ENCODE measurements at places on chromosomes 6 and 20.

DNA sequence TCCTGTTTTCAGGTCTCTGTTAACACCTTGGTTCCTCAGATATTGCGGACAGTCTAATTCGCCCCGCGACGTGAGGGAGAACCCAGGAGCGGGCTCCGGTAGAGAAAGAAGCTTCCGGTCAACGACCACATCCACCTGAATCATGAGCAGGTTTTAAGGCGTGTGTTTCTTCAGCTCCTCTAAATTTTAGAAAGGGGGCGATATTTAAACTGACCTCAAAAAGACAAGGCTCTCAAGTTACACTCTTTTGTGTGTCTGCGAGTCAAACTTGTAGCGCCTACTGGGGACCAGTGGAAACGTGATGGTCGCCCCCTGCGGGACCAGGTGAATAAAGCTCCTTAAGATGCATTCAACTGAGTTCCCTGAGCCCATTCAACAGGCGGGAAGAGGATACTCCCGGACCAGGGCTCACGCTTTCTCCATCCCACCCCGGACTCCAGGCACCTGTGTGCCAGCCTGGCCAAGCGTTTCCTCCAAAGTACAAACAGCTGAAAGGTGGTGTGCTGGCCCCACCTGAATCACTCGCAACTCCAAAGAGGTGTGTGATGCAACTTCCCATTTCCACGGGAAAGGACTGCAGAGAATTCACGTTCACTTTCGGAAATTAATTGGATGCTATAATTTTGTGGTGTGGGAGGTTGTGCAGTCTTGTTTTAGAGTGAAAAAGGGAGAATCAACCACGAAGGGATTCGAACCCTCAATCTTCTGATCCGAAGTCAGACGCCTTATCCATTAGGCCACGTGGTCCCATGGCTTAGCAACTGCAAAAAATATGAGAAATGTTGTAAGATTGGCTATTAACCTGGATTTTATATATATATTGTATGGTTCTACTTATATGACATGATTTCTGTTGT lies 17.0 kb downstream of the GPX5 start:
- H3K27ac ChIP-seq, result no peak overlapping the region
- no peak for DNase-seq
- no peaks in the 10 kb centered on the region for H3K36me3 ChIP-seq
- H3K4me3 ChIP-seq, result no peak overlapping the region
- H3K27me3 ChIP-seq, result peaks cover 17% of the 10 kb centered on the region
- no peaks in the 10 kb centered on the region for H3K4me1 ChIP-seq

DNA sequence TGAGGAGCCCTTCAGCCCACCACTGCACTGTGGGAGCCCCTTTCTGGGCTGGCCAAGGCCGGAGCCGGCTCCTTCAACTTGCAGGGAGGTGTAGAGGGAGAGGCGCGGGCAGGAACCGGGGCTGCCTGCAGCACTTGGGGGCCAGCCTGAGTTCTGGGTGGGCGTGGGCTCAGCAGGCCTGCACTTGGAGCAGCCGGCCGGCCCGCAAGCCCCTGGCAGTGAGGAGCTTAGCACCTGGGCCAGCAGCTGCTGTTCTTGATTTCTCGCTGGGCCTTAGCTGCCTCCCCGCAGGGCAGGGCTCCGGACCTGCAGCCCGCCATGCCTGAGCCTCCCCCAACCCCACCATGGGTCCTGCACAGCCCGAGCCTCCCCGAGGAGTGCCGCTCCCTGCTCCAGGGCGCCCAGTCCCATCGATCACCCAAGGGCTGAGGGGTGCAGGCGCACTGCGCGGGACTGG lies 101.7 kb upstream of the ADGRB3 start:
- no peak overlapping the region for H3K27ac ChIP-seq
- H3K4me1 ChIP-seq, result no peaks in the 10 kb centered on the region
- H3K36me3 ChIP-seq, result no peaks in the 10 kb centered on the region
- H3K27me3 ChIP-seq, result no peaks in the 10 kb centered on the region

DNA sequence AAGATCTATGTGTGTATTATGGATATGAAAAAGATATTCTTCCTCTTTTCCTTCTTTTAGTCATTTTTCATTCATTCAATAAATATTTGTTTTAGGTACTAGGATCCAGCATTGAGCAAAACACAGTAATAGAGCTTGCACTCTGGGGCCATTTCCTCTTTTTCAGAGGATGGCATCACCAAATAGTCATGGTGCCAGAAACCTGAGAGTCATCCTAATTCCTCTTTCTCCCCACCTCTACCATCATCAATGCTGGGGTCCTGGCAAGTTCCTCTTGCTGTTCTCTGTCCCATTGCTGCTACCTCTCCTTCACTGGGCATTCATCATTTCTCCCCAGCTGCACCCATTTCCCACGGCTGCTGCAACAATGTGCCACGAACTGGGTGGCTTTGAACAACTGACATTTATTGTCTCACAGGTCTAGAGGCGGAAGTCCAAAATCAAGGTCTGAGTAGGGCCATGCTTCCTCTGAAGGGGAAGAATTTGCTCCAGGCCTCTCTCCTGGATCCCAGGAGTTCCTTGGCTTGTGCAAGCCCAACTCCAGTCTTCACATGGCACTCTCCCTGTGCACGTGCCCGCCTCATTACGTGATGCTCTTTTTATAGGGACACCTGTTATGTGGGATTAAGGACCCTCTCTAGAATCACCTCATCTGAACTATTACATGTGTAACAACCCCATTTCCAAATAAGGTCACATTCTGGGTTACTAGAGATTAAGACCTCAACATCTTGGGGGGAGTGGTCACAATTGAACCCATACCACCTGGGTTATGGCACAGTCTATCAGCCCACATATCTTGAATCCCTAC lies 9.5 kb upstream of the IGF2R start:
- H3K4me3 ChIP-seq, result no peak overlapping the region
- H3K36me3 ChIP-seq, result no peaks in the 10 kb centered on the region
- no peaks in the 10 kb centered on the region for H3K27me3 ChIP-seq
- no peak for DNase-seq

GRCh38 chr6:122050242-122050755 lies 349.2 kb upstream of the HSF2 start:
- no peaks in the 10 kb centered on the region for H3K27me3 ChIP-seq
- no peak overlapping the region for H3K4me3 ChIP-seq
- no peaks in the 10 kb centered on the region for H3K4me1 ChIP-seq
- no peaks in the 10 kb centered on the region for H3K36me3 ChIP-seq
- DNase-seq, result no peak

DNA sequence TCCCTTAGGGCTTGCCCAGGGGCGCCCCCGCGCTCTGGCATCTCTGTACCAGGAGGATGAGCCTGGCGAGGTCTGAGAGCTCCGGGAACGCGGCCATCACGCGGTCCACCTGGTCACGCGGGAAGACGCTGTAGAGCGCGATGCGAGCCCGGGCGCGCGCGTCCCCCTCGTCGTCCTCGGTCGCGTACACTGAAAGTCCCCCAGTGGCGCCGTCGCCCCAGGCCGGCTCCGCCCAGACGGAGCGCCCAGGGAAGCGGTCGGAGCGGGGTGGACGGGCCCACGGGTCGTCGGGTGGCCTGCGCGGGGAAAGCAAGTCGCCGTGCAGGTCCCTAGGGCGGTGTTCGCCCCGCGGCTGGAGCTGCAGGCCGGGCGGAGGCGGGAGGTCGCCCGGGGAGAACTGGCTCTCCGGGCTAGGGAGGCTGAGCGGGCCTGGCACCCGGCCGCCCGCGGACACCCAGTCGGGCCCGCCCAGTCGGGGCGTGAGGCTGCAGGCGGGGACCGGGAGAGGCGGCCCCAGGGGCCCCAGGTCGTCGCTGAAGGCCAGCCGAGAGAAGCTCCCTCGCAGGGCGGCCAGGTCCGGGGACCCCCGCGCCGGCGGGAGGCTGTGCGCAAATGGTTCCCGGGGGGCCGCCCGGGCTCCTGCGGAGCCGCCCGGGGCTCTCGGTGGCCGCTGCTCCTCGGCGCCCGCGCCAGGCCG lies 34.0 kb downstream of the ZC3H12D start:
- H3K27ac ChIP-seq, result no peak overlapping the region
- DNase-seq, result peak; percentile 76
- H3K4me1 ChIP-seq, result peaks cover 37% of the 10 kb centered on the region
- H3K36me3 ChIP-seq, result no peaks in the 10 kb centered on the region
- peaks cover 50% of the 10 kb centered on the region for H3K27me3 ChIP-seq

- no peak for DNase-seq
- peaks cover 54% of the 10 kb centered on the region for H3K36me3 ChIP-seq
- H3K27ac ChIP-seq, result no peak overlapping the region
- H3K27me3 ChIP-seq, result no peaks in the 10 kb centered on the region
These were observed 13.6 kb downstream of the PRRC2A start for GRCh38 chr6:31634131-31634530.

DNA sequence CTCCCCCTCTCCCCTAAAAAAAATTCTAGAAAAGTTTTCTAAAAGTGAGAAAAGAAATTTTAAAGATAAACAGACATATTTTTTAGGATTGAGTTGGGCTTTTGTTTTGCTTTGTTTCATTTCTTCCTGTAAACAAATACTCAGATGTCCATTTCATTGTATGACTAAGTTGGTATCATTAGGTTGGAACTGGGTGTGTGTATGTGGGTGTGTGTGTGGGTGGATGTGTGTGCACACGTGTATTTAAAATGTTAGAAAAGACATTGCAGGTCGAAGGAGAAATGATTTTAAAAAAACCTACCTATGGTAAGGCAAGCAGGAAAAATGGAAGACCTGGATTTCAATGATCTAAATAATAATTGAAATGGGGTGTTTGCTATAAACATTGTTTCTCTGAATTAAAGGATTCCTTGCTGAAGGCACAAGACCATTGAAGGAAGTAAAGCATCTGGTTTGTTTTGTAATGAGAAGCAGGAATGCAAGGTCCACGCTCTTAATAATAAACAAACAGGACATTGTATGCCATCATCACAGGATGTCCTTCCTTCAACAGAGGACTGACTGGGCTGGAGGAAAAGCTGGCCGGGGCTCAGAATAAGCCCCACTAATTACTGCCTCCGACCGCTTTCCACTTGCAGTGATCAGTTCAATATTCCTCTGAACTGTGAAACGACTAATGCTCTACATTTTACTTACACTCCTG lies 996 bp upstream of the PRDM1 start:
- H3K27ac ChIP-seq, result peak overlapping the region; percentile 52
- peaks cover 65% of the 10 kb centered on the region for H3K27me3 ChIP-seq
- no peaks in the 10 kb centered on the region for H3K36me3 ChIP-seq
- no peak for DNase-seq
- H3K4me3 ChIP-seq, result peak overlapping the region; percentile 66

GRCh38 chr6:474453-475185 lies 83.1 kb downstream of the IRF4 start:
- no peaks in the 10 kb centered on the region for H3K4me1 ChIP-seq
- H3K27me3 ChIP-seq, result no peaks in the 10 kb centered on the region
- H3K27ac ChIP-seq, result no peak overlapping the region
- no peak for DNase-seq
- no peaks in the 10 kb centered on the region for H3K36me3 ChIP-seq

DNA sequence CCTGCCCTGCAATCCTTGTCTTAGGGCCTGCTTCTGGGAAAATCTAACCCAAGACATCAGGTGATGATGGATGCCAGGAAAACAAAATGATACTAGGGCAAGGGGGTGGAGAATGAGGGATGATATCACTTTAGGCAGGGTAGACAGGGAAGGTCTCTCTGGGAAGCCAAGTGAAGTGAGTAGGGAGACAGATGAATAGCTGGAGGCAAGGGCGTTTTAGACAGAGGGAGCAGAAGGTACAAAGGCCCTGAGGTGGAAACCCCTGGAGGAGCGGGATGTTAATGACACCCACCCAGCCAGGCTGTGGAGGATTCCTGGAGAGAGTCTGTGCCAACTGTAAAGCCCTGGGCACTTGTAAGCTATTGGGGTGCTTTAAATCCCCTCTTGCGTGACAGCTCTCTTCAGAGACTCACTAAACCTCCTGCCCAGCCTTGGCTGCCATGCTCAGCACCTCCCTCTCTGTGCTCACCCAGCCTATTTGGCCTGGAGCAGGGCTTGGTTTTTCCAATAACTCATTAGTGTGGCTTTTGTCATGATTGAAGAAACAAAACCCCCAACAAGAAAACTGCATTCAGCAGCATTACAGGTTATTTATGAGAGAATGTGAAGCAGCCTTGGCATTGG lies 12.4 kb upstream of the MDGA1 start:
- no peak overlapping the region for H3K4me3 ChIP-seq
- no peaks in the 10 kb centered on the region for H3K27me3 ChIP-seq
- no peak overlapping the region for H3K27ac ChIP-seq
- no peaks in the 10 kb centered on the region for H3K36me3 ChIP-seq
- peaks cover 1% of the 10 kb centered on the region for H3K4me1 ChIP-seq
- no peak for DNase-seq

DNA sequence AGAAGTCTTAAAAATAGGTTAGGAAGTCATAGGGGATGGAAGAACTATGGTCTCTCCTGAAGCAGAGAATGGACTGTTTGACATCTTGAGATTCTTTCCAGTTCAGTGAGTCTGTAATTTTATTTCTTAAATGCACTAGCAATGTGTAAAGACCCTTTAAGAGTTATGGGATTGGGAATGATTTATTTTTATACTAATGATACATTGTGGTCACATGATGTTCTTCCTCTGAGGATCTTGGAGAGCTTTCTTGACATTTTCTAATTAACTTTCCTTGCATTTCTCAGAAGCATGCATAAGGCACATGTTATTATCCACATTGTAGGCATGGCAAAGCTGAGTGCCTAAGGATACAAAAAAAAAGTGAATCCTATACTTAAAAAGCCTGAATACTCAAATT lies 507.6 kb upstream of the NRSN1 start:
- no peaks in the 10 kb centered on the region for H3K27me3 ChIP-seq
- H3K4me1 ChIP-seq, result no peaks in the 10 kb centered on the region
- H3K4me3 ChIP-seq, result no peak overlapping the region

- H3K27ac ChIP-seq, result no peak overlapping the region
- no peaks in the 10 kb centered on the region for H3K36me3 ChIP-seq
- no peaks in the 10 kb centered on the region for H3K4me1 ChIP-seq
- H3K4me3 ChIP-seq, result no peak overlapping the region
- DNase-seq, result no peak
These were observed 89.0 kb downstream of the IPCEF1 start for GRCh38 chr6:154267508-154268106.

DNA sequence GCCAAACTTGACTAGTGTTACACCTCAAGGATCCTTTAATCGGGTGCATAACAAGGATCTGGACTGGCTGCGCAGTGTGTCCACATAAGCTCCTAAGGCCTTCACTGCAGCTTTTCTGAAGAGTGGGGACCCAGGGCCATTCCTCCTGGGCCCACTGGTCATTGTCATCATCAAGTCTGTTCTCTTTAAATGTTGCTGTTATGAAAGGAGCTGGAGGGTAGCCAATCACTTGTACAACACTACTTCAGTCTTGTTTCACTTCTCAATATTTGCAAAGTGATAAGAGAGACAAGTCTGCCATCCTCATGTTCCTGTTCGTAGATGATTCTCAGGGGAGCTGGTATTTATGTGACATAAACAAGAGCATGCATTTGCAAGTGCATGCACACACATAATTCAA lies 149.8 kb downstream of the SYNDIG1 start:
- no peak overlapping the region for H3K4me3 ChIP-seq
- H3K36me3 ChIP-seq, result no peaks in the 10 kb centered on the region
- H3K4me1 ChIP-seq, result no peaks in the 10 kb centered on the region
- H3K27ac ChIP-seq, result no peak overlapping the region

GRCh38 chr20:44856856-44857448 lies 28.6 kb upstream of the YWHAB start:
- no peaks in the 10 kb centered on the region for H3K4me1 ChIP-seq
- H3K27me3 ChIP-seq, result no peaks in the 10 kb centered on the region
- no peak overlapping the region for H3K27ac ChIP-seq
- DNase-seq, result no peak
- no peak overlapping the region for H3K4me3 ChIP-seq

- H3K4me1 ChIP-seq, result no peaks in the 10 kb centered on the region
- H3K36me3 ChIP-seq, result peaks cover 20% of the 10 kb centered on the region
- H3K27me3 ChIP-seq, result no peaks in the 10 kb centered on the region
- no peak overlapping the region for H3K4me3 ChIP-seq
- DNase-seq, result no peak
These were observed 68.3 kb downstream of the SMLR1 start for GRCh38 chr6:130895516-130895915.

- H3K4me3 ChIP-seq, result no peak overlapping the region
- DNase-seq, result no peak
- no peaks in the 10 kb centered on the region for H3K4me1 ChIP-seq
- no peaks in the 10 kb centered on the region for H3K27me3 ChIP-seq
These were observed 41.3 kb upstream of the CLDN20 start for GRCh38 chr6:155222506-155222905.

All from heart left ventricle (tissue), 16 donors.